D721Med (cell line): ENCODE measurements at places on chromosomes 1 and 21.

GRCh38 chr1:209454340-209454994 is 129.0 kb upstream of the CAMK1G start:
- DNase-seq, result no peak

- no peak for DNase-seq
These were observed 21.6 kb downstream of the ARMH1 start for GRCh38 chr1:44696101-44696500.

GRCh38 chr1:71307451-71307850 is 226.6 kb upstream of the ZRANB2 start:
- DNase-seq, result no peak

GRCh38 chr1:183967914-183968313 is 69.6 kb downstream of the COLGALT2 start:
- no peak for DNase-seq

- no peak for DNase-seq
These were observed 111.6 kb downstream of the ITSN1 start for GRCh38 chr21:33753886-33754285.

DNA sequence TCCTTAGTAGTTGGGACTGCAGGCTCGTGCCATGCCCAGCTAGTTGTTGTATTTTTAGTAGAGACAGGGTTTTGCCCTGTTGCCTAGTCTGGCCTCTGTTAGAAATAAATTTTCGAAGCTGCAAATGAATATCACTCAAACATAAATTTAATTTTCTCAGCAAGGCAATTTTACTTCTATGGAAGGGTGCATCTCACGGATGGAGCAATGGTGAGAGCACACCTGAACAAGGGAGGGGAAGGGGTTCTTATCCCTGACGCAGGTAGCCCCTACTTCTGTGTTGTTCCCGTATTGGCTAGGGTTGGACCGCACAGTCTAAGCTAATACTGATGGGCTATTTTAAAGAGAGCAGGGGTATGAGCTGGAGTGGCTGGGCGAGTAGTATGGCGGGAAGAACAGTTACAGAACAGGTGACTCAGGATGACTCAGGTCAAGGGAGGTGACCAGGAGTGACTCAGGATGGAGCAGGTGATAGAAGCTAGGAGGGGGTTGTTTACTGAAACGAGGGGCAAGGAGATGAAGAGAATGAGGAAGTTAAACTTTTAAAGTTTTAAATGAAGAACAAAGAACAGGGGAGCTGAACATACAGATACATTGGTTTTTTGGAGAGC is 7.5 kb downstream of the MDM4 start:
- DNase-seq, result no peak

GRCh38 chr1:9069326-9070100 is at the start of gene SLC2A5:
TSS of gene SLC2A5 (minus strand) at chr1:9069635. CDS start at chr1:9069536, 99 bp downstream.
- no peak for DNase-seq

DNA sequence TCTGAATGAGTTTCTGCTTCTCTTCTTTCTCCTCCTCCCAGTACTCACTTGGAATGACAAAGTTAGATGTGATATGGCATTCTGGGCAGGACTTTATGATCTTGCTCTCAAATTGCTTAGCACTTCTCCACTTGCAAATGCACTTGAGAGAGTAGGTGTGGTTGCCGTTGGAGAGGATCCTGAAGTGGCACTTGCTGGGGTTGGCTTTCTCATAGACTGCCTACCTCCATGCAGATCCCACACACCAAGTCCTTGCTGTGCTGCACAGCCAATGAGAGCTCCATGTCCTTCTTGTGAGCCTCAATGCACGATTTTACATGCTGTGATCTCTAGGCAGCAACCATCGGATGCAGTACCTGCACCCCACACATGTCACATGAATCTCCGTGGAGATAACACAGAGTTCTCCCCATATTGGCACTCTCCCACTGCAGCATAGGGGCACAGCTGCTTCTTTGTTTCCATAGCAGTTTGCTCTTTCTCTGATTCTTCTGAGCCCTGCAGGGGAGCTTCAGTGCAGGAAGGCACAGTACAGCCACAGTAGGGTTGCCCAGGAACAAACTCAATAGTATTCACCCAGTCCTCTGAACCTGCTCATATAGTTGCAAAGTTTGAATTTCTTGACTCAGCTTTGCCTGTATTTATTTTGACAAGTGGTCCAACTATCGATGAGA is 45.2 kb downstream of the ZNF691 start:
- DNase-seq, result no peak

DNA sequence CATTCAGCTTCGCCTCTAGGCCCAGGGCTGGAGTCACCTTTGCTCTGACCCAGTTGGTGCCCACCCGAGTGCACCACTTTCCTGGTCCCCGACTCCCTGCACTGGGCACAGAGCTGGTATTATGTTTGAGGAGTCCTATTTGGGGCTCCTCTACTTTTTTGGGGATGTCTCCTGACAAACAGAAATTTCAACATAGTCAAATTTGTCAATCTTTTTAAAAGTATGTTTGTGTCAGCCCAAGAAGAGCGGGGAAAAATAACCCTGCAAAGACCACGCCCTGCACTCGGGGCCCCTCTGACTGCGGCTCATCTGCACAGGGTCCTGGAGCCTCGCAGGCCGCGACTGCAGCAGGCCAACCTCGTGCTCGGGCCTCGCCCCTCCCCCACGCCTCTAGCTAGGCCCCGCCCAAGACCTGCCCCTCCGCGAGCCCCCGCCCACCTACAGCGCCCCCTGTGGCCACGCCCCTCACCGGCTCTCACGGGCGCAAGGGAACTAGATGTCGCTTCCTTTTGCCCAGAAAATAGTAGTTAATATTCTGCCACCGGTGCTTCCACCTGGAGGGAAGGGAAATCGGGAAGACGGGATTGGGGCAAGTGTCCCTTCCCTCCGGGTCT is 11.4 kb downstream of the FAM229A start:
- peak; percentile 65 for DNase-seq

DNA sequence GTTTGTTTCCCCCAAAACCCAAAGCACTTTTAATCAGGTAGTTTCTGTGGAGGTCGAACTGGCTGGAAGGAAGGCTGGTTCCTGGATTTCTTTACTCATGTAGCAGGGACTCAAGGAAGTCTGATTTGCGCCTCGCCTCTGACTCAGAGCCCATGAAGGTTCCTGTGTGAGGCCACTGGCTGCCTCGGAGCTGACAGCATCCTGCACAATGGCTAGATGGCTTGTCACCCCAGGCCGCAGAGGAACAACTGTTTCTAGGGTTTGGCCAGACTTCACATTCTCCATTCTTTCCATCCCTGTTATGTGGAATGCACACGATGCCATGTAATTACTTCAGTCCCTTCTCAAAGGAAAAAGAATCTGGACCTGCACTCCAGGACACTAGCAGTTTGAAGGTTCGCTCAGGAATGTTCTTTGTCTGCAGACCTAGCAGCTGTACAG is 39.1 kb upstream of the PRSS38 start:
- DNase-seq, result no peak

- DNase-seq, result no peak
These were observed 8.2 kb upstream of the MAGOH start for GRCh38 chr1:53246261-53247134.

DNA sequence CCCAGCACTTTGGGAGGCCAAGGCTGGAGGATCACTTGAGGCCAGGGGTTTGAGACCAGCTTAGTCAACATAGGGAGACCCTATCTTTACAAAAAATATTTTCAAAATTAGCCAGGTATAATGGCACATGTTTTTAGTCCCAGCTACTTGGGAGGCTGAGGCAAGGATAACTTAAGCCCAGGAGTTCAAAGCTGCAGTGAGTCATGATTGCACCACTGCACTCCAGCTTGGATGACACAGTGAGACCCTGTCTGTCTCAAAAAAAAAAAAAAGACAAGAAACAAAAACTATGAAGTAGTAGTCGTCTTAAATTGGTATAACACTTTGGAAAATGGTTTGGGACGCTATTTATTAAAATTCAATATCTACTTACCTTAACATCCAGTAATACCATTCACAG is 7.7 kb downstream of the AIM2 start:
- no peak for DNase-seq

DNA sequence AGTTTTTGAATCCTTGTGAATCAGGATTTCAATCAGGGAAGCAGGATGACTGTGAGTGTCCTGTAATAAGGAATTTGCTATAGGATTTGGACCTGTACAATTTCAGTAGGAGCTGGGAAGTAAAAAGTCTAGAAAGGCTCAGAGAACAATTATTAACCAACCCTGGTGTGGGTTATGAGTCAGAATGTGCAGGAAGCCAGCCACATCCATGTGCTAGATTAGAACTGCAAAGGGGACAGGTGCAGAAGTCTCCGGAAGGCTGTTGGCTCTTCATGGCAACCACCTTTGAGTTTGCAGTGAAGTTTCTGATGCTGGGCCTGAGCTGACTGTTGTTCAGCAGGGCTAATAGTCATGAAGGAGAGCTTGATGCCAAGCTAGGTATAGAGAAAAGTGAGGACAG is 70.7 kb downstream of the SPATA46 start:
- DNase-seq, result no peak

GRCh38 chr1:12618661-12618964 is 603 bp upstream of the DHRS3 start:
- DNase-seq, result no peak
